Activated naive CD8-positive, alpha-beta T cell treated with anti-CD3 and anti-CD28 coated beads, Interleukin-2, amount 10 ng/mL, durations not matched to agents 7 days and 5 days (primary cell): ENCODE measurements at places on chromosomes 2 and 18. TPM values are rescaled to one million over a fixed set of nuclear protein-coding genes. Genes with fewer than 3 reads are reported as not detected.

NLRC4 gene
- 0.14 TPM for total RNA-seq

B3GNT7 gene
- total RNA-seq, result 0.37 TPM

UGT1A10 gene
- not detected for total RNA-seq

TRIP12 gene
- total RNA-seq, result 220 TPM

MAP3K19 gene
- not detected for total RNA-seq

HOXD4 gene
- total RNA-seq, result not detected

DCC gene
- not detected for total RNA-seq

SS18 gene
- 64.3 TPM for total RNA-seq

ALLC gene
- not detected for total RNA-seq

BIN1 gene
- total RNA-seq, result 160 TPM

PTPRN gene
- total RNA-seq, result not detected

SMAD2 gene
- 119 TPM for total RNA-seq

CHRND gene
- total RNA-seq, result not detected

PPP1CB gene
- total RNA-seq, result 174 TPM

CNDP1 gene
- total RNA-seq, result not detected

TMEM247 gene
- total RNA-seq, result not detected
